Osteoblast (primary cell): ENCODE measurements at places on chromosomes 4 and X. TPM values are rescaled to one million over a fixed set of nuclear protein-coding genes. Genes with fewer than 3 reads are reported as not detected.

The VGLL1 gene
- total RNA-seq: not detected in 2 replicates

DNA sequence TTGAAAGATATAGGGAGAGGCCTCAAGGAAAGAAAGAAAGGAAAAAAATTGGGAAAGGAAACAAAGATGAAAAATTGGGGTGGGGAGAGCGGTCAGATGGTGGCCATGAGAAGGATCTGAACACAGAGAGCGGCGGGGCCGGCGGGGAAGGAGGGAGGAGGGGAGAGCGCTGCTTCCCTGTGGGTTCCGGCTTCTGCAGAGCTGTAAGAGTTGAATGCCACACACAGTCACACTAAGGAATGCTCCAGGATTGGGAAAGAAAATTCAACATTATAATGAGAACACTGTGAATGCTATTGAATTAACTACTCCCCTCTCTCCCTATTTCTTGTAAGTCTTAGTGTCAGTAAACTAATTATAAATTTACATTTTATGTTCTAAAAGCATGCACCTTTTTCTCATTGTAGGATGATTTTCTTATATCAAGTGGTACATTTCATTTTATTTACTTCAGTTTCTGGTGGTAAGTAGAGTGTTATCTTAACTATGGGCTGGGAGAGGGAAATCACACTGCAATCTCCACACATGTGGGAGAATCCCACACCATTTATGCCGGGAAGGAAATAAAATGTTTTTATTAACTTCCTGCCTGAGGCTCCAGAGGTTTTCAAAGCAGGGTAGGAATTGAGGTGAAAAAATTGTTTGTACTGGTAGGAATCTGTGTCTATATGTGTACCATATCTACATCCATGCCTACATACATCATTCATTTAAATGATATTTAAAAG, 904 bp downstream of the F11 start:
- DNase-seq: no peak

The CENPVL3 gene
- total RNA-seq: not detected in 2 replicates

- no peak for DNase-seq
Measured at GRCh38 chrX:39416547-39417260, 615.4 kb downstream of the MID1IP1 start.

The NLGN3 gene
- 0.29 and 0.36 TPM in 2 replicates for total RNA-seq

The TIGD4 gene
- 0.29 and 0.36 TPM in 2 replicates for total RNA-seq

- no peak for DNase-seq
Measured at GRCh38 chr4:78534286-78534955, 17.1 kb upstream of the ANXA3 start.

The SLC10A6 gene
- total RNA-seq: not detected in 2 replicates

DNA sequence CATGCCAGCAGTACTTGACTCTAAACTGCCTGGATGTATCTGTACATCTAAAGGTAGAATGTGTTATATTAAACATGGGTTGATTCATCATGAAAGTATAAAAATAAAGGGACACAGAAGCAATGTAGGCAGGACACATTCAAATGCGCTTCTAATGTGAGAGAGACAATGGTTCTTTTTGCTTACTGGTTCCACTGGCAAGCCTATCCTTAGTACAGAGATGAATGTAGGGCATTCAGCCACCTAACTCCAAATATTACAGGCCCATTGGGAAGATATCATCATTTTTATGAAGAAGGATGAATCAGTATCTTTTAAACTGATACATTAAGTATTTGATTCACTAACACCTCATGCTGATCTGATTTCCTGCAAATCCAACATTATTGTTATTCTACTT, 18.0 kb downstream of the CDKL2 start:
- DNase-seq: no peak

- DNase-seq: peak; percentile 23
Measured at GRCh38 chr4:6777636-6778281, 4.8 kb upstream of the KIAA0232 start.

DNA sequence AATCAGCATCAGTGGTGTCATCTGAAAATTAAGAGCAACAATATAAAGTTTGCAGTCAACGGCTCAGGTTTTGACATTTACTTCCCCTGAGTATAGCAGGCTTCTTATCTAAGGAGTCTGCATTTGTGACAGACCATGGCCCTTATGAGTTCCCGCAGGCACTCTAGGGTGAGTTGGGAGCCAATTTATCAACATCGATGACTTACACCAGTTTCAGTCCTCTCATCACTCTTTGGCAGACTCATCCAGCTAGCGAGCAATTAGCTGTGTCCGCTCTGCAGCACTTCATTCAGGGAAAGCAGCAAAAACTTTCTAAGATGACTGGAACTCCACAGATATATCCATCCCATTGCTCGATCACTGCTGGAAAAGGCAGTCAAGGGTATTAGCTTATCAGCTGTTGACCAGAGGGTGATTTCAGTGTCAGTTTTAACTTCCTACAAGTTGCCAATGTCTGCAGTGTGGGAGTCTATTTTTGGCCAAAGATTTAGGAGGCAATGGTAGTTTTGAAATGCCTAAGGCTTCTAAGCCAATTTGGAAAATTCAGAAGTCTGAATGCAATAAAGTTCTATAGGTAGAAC, 625.1 kb upstream of the TENM3 start:
- DNase-seq: no peak

DNA sequence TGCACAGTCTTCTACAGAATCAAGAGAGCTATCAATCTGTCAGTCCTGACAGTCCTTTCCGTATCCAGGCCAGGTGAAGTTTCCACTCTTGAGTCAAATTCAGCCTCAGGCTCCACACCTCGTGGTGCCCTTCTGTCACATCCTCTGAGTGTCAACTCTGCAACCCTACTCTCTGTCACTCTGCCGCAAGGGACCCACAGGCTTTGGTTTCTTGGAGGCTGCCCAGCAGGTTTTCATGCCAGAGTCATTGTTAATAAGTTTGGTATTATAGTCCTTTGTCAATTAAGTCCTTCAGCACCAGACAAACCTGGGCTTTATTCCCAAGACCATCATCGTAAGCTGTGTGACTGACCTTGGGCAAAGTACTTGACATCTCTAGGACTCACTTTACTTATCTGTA, 83.4 kb upstream of the KLHL13 start:
- DNase-seq: no peak

DNA sequence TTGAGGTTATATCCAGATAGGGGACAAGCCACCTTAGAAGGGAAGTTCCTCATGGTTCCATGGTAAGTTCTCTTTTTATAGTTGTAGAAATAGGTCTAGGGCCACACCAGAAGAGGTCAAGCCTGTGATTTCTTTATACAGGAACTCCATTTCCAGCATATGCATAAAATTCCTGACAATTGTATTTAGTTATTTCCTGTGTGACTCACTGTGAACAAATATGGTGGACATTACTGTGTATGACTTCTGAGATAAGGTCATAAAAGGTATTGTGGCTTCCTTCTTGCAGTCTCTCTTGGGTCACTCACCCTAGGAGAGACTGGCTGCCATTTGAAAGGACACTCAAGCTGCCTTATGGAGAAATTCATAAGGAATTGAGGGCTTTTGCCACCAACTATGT, 2.2 kb upstream of the C4orf36 start:
- no peak for DNase-seq

DNA sequence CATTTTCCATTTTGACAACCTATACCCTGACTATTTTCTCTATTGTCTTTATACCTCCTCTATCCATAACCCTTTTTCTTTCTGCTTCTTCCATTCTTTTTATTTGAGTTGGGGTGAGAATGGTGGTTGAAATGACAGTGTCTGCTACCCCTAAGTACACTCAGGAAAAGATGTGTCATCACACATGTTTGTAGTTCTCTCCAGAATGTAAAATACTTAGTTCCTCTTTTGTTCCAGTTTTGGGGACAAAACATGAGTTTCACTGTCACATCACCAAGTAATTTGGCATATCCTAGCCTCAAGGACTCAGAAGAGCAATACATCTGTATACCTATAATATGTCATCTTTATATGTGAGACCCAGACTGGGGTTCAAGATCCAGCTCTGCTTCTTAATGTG, 90.3 kb downstream of the COMMD8 start:
- no peak for DNase-seq

DNA sequence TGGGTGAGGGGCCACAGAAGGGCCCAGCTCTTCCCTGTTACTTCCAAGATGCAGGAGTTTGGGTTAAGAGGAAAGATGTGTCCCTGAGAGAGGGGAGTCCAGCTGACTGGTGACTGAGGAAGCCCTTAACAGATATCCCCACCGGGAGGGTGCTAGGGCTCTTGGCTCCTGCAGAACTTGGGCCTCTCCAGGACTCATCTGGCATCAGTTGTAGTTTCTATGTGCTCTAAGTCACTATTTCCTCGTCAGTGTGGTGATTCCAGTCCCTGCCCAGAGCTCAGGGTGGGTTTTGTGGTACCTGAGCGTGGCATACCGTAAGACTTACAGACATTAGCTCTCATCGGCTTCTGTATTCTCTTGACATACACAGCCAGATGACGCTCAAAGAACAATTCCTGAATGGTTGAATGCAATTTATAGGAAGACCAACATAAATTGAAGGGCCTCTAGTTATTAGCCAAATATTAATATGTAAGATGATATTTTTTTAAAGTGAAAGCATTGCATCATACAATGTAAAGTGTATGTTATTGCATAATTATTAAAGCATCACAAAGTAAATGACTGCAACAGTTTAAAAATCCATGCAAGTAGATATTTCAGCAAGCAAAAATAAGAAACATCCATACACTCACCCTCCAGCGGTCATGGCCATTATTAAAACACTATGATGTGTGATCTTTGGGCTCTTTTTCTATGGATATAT, 195.5 kb downstream of the PTTG2 start:
- no peak for DNase-seq

DNA sequence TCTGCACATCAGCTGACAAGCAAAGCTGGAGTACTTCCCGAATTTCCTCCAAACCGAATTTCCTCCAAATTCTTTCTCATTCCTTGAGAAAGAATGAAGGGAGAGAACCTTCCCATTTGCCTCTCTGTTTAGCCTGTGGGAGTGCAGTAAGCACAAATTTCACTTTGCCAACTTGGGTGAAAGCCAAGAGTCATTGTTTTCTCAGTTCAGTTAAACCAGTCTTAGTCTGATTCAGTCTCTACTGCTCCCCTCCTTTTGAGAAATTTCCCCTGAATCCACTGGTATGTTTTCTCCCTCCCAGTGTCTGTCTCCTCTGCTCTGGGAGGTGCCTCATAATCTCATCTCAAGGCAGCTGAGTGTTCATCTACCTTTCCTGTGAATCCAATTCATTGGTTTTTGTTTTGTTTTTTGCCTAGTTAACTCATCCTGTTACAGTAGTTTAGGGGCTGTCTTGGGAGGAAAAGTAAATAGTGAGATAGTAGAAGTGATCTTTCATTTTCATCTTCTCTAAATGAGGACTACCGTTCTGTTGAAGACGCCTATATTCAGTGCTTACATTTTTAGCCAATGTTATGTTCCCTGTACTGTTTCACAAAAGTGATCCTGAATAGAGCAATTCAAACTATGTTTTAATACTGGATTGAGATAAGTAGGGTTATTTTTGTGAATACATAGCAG, 49.0 kb downstream of the SYTL5 start:
- peak; percentile 59 for DNase-seq

DNA sequence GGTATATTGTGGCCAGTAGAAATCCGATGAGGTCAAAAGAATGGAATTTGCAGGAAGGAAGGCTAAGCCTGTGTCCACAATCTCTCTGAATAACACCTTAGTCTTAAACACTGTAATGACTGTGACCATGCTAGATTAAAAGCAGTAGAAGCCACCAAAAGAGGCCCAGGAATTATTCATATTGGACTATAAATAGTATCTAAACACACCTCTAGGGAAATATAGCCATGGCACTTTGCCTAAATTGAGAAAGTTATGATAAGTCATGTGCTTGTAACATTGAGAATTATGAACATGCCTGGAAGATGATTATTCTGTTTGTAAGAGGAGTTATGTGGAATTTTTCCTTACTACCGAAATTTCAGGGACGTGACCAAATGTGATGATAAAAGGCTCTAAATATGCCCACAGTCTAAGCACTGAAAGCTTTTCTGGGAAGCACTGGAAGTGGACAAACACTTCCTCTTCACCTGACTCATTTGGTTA, 298.5 kb downstream of the KCTD8 start:
- no peak for DNase-seq

DNA sequence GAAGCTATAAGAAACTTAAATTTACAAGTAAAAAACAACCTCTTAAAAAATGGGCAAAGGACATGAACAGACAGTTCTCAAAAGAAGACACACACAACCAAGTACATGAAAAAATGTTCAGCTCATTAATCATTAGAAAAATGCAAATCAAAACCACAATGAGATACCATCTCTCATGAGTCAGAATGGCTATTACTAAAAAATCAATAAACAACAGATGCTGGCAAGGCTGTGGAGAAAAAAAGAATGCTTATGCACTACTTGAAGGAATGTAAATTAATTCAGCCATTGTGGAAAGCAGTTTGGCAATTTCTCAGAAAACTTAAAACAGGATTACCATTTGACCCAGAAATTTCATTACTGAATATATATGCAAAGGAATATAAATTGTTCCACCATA, 666.3 kb upstream of the GRIA3 start:
- no peak for DNase-seq

- no peak for DNase-seq
Measured at GRCh38 chrX:37746218-37746941, 33.5 kb upstream of the CYBB start.

GRCh38 chr4:108126806-108127205, 41.9 kb downstream of the LEF1 start:
- DNase-seq: no peak

- peak; percentile 99 for DNase-seq
Measured at GRCh38 chr4:8393593-8394038, 46.9 kb downstream of the ACOX3 start.

GRCh38 chr4:77994194-77994721, 62.9 kb upstream of the FRAS1 start:
- DNase-seq: peak; percentile 48

GRCh38 chr4:126242679-126243390, 928.1 kb downstream of the FAT4 start:
- DNase-seq: no peak

DNA sequence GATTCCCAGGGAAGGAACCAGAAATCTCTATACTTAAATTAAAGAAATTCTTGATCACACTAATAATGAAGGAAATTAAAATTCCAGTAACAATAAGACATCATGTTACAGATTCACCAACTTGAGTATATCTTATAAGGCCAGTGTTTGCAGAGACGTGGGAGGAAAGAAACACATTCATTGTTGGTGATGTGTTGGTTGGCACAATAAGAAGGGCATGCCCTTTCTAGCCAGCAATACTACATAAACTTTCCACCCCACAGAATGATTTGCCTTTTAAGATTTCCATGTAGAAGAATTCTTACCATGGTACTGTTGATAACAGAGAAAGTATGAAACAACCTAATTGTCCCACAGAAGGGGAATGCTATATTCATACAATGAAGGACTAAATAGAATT, 581.5 kb downstream of the STIM2 start:
- no peak for DNase-seq

DNA sequence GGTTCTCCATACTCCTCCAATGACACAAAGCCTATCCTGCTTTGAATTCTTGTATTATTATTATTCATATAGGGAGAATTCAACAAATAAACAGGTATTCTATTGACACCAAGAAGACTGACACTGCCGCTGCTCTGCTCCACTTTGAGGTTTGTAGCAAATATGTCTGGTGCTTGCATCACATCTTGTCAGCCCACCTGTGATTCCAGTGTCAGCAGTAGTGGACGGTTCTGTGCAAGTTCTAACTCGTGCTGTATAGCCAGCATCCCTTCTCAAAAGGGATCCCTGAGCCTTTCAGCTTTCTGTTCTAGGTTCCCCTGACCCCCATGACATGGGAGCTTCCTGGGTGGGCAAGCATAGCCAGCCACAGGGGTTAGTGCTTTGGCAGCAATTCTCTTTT, 296.0 kb upstream of the FTHL17 start:
- no peak for DNase-seq

- DNase-seq: peak; percentile 73
Measured at GRCh38 chrX:120452131-120452530, 17.0 kb downstream of the LAMP2 start.

The BEX2 gene
- total RNA-seq: 2.4 and 4.3 TPM in 2 replicates

The PRR27 gene
- total RNA-seq: not detected in 2 replicates
